Left ventricle myocardium superior (tissue), 1 donor: ENCODE measurements at places on chromosomes 13 and 19.

DNA sequence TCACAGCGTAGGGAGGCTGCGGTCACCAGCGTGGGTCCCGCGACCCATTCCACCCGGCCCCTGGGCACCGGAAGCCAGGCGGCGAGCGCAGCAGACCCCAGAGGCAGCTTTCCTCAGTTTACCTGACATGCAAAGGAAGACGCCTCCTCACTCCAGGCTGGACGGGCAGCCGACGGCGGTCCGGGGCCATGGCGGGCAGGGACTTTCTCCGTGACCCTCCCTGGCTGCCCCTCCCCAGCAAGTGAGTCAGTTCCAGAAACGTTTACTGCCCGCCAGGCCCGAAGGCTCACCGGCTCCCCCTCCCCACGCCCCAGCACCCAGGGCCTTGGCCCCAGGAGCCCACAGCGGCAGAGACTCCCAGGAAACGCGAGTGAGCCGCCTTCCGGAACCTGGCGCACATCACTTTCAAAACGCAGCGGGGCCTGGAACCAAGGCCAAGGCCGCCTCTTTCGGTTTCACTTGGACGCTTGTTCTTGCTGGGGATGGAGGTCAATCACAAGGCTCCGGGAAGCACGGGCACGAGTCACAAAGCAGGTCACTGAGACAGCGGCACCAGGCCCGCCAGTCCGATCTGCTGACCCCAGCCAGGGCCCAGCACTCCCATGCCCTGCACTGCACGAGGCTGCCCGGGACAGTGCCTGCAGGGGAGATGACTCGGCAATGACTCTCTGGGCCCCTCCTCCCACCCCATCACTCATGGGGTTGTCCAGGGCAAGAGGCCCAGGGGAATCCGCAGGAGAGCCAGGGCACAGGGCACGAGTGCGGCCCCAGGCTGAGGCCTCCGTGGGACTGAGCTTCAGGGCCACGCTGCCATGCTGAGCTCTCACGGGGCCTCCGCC is 5.3 kb downstream of the SBNO2 start:
- no peak for DNase-seq

- no peak for DNase-seq
Observed at GRCh38 chr13:41709511-41709910, 251.4 kb downstream of the VWA8 start.

DNA sequence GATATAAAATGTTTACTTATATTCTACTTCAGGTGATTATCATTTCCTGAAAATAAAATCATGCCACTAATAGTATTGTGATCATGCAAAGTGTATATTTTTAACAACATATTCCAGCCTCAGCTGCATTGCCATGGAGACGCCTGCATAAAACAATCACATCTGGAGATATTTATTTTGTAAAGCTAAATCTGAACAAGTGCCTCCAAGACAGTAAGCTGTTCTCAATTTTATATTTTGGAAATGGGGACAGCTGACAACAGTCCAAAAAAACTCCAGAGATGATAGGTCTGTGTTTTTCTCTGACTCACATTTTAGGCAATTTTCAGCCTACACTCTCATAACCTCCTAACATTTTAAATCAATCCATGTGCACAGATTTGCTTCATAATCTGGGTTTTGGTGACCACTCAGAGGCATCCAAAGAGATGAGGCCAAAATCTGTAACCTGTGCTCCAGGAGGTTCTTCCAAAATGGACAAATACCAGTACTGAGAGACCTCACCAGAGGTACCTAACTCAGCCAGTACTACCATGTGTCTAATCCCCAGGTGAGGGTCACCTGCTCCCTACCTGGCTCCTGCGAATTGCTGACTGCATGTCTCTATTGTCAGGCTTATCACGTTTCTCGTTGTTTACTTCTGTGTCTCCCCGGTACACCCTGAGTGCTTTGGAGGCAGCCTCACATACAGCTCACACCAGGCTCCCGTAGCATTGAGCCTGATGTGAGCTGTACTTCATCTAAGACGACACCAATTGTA is 62.7 kb downstream of the COL4A1 start:
- DNase-seq: no peak

DNA sequence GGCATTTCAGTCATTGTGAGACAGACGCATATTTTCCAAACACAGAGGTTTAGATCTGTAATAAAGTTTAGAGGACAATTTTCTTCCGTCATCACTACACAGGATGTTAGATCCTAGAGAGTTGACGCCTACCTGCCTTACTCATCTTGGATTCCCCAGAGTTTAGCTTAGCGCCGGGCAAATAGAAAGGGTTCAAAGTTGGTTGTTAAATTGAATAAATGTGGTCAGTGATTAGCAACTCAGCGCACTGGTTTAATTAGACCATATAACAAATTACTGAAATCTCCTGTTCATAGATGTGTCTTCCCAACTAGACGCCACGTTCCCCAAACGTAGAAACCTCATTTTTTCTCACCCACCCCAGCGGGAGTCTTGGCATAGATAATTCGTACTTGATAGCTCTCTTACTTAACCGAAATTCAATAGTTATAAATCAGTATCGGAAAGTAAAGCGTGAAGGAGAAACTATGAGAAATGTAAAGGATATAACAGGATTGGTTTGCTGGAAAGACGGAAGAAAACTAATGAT is 726 bp upstream of the UFM1 start:
- DNase-seq: no peak

- DNase-seq: no peak
Observed at GRCh38 chr19:334296-335071, 10.1 kb downstream of the MIER2 start.

- no peak for DNase-seq
Observed at GRCh38 chr19:11018763-11019162, 57.9 kb downstream of the SMARCA4 start.

DNA sequence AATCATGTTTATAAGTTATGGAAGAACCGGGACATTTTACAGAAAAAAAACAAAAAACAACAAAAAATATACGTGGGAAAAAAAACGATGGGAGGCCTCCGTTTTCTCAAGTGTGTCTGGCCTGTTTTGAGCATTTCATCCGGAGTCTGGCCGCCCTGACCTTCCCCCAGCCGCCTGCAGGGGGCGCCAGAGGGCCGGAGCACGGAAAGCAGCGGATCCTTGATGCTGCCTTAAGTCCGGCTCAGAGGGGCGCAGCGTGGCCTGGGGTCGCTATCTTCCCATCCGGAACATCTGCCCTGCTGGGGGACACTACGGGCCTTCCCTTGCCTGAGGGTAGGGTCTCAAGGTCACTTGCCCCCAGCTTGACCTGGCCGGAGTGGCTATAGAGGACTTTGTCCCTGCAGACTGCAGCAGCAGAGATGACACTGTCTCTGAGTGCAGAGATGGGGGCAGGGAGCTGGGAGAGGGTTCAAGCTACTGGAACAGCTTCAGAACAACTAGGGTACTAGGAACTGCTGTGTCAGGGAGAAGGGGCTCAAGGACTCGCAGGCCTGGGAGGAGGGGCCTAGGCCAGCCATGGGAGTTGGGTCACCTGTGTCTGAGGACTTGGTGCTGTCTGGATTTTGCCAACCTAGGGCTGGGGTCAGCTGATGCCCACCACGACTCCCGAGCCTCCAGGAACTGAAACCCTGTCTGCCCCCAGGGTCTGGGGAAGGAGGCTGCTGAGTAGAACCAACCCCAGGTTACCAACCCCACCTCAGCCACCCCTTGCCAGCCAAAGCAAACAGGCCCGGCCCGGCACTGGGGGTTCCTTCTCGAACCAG is 1.8 kb upstream of the APOE start:
- DNase-seq: peak; percentile 84

DNA sequence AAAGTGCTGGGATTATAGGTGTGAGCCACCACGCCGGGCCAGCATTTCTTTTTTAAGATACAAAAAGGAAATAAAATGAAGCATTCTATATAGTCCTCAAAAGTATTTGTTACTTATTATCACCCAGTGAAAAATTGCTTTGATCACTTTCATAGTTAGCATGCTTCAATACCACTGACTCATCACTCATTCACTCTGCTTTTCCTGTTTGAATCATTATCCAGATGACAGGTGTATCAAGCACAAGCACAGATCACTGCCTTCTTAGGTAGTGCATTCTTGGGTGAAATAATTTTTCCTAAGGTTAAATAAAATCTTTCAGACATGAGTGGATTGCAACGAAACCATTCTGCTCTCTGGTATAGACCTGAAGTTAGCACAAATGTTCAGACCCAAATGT is 35.8 kb upstream of the SPART start:
- no peak for DNase-seq

DNA sequence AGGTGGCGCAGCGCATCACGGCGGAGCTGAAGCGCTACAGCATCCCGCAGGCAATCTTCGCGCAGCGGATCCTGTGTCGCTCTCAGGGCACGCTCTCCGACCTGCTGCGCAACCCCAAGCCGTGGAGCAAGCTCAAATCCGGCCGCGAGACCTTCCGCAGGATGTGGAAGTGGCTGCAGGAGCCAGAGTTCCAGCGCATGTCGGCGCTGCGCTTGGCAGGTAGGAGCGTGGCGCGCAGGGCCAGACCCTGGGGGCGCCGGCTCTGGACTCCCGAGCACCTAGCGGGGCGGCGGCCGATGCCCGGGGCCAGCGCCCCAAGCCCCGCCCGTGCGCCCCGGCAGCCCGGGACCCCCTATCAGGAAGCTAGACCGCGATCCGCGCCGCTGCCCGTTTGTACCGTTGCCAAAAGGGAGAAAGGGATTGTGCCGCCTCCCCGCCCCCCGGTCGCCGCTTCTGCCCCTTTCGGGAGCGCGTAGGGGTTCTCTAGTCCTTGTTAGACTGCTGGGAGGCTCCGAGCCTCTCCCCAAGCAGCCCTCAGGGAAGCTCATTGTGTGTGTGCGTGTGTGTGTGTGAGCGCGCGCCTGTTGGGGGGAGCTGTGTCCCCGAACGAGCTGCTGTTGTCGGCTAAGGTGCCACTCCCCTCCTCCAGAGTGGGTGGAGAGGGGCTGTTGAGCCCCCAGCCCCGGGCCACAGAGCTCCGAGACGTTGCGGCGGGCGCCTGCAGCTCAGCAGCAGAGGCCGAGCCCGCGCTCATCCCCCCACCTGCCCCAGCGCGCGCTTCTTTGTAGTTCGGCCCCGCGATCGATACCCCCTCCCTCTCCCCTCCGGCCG is 1.5 kb downstream of the ONECUT3 start:
- DNase-seq: no peak

DNA sequence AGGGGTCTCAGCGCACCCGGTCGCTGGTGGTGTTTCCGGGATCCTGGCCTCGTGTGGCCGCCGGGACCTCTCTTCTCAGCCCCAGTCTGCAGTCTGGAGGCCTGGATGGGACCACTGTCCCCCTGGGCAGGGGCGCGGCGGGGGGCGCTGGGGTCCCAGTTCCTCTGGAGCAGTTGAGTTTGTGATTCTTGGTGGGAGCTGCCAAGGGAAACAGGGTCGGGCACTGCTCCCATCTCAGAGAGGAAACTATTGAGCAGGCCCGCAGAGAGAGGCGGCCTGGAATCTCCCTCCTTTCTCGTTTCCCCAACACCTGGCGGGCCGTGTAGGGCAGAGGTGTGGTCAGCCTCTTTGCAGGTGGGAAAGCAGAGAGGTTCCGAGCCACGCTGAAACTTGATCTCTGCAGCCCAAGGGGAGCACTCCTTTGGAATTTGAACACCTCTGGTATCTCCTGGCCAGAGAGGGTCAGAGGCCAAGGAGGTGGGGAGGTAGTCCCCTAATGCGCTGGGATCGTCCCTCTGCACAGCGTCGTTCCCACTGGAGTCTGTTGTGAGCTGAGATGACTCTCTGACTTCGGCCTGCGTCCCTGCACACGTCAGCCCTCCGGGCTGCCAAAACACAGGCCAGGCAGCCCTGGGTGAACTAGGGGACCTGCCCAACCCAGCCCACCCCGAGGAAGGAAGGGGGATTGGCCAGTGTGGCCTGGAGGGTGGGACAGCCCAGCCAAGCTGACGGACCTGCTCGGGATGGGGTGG is 741 bp downstream of the PLEKHF1 start:
- peak; percentile 85 for DNase-seq
